ENCODE measurements at places on chromosomes 4 and X.
A peak's percentile ranks its signal among the peaks of the same experiment; 100 is the strongest.

GRCh38 chr4:67928546-67928945, 34.7 kb downstream of the TMPRSS11A start:
- DNase-seq = peak; percentile 26

DNA sequence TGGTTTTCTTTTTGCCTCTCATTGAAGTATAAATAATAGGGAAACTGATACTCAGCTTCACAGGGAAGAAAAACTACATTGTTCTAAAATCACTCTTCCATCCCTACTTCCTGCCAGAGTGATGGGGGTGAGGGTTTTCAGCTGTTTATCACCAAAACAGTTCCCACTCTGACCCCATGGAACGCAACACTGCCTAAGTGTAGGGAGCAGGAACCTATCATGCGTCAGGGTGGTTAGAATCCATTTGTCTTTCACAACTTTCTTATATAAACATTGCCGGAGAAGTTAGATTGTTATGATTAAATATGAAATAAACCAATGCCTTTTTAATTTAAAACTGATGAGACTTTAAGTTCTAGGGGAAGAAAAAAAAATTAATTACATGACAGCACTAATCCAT, 15.8 kb upstream of the MPC1L start:
- DNase-seq = no peak

DNA sequence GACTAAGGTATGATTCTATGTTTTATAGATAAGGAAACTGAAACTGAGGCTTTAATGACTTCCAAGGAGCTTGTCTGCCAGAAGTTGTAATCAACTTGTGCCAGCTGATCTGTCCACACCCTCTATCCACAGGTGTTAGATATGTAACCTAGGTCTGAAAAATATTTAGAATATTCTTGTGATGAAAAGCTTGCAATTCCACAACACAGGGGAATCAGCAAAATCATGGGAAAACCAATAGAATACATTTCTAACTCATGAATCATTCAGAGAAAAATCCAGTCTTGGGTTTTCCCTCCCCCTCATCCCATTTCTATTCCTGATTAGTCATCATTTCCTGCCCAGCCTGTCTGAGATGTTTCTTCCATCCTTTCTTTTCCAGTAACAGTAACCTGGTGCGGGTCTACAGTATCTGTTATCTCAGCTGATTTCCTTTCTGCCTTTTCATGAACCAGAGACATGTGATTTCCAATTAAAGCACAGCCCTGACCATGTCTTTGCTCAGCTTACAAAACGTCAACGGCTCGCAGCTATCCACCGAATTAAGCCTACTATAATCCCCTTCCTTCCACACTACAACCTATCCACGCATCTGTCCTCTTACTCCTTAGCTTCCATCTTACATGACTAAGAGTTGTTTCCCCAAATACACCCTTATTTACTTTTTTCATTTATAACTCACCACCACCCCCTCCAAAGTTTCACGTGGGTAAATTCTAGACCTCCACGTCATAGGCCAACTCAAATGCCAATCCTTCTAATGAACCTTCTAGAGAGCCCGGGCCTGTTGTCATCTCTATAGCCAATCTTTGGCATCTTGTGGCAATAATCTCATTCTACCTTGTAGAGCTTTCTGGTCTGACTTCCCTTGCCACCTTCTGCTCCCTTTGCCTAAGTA, 961 bp upstream of the NOCT start:
- peak; percentile 93 for DNase-seq

- peak; percentile 46 for DNase-seq
Measured at GRCh38 chr4:165726831-165727230, 146.2 kb upstream of the TLL1 start.

DNA sequence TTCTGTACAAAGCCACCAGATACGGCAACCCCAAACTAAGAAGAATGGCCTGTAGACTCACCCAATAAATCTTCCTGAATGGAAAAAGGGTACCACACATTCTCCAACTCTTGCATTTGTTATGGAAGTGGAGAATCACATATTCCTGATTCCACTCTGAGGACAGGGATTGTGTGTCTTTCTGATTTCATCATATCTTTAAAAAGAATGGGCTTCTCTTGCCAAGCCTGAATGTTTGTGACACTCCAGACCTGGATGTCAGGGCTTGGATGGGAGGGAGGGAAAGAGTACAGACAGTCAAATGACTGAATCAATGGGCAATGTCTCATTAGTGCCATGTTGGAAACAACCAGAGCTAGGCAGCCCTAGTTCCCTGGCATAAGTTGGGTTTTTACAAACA, 77.4 kb downstream of the PLAC1 start:
- DNase-seq = peak; percentile 11

DNA sequence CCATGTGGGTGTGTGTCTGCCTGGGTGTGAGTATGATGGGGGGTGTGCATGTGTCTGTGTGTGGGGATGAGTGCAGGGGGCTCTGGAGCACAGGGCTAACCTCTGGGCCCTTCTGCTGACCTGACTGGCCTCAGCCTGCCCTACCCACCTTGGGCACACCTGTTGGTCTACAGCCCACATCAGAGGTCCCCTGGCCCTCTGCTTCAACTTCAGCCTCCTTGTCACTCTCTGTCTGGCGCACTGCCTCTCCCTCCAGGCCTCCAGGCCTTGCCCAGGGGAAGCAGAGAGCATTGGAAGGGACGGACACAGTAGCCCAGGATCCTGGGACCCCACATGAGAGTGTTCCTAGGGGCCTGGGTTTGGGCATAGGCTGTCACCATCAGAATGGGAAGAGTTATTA, 115.4 kb downstream of the EFNB1 start:
- DNase-seq = no peak

- no peak for DNase-seq
Measured at GRCh38 chr4:11428231-11428898, at the start of gene HS3ST1. HS3ST1 (minus strand) TSS chr4:11428894; CDS start chr4:11400005, 28,889 bp downstream.
